ENCODE measurements at places on chromosomes 12 and 14. TPM values are rescaled to one million over a fixed set of nuclear protein-coding genes. Genes with fewer than 3 reads are reported as not detected.
A peak's percentile ranks its signal among the peaks of the same experiment; 100 is the strongest.

GRCh38 chr14:80464531-80465149 lies 253.3 kb upstream of the DIO2 start:
- DNase-seq = no peak

GRCh38 chr12:9948606-9949296 lies 16.6 kb upstream of the CLEC2A start:
- no peak for DNase-seq

DNA sequence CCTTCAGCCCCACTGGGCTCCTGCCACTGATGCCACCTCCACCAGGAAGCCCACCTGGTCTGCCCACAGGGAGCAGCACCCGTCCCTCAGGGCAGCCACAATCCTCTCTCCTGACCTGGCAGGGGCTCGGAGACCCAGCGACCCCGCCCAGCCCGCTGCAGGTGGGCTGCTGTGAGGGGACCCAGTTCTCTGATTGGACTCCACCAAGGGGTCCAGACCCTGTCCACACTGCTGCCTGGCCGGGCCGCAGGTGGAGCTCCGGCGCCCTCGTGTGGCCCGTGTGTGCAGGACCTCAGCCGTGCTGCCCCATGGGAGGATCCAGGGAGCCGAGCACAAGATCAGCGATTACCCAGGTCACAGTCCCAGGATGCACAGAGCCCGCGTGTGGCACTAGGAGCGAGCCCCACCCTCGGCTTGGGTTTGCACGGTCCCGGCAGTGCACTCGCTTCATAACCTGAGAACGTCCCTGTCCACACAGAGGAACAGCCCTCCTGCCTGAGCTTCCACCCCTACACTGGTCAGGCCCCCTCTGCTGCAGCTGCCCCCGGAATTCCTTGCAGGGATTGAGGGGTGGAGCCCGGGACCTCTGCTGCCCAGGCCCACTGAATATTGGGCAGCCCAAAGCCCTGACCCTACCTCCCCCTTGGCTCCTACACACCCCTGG lies 35.4 kb upstream of the TMEM179 start:
- no peak for DNase-seq

DNA sequence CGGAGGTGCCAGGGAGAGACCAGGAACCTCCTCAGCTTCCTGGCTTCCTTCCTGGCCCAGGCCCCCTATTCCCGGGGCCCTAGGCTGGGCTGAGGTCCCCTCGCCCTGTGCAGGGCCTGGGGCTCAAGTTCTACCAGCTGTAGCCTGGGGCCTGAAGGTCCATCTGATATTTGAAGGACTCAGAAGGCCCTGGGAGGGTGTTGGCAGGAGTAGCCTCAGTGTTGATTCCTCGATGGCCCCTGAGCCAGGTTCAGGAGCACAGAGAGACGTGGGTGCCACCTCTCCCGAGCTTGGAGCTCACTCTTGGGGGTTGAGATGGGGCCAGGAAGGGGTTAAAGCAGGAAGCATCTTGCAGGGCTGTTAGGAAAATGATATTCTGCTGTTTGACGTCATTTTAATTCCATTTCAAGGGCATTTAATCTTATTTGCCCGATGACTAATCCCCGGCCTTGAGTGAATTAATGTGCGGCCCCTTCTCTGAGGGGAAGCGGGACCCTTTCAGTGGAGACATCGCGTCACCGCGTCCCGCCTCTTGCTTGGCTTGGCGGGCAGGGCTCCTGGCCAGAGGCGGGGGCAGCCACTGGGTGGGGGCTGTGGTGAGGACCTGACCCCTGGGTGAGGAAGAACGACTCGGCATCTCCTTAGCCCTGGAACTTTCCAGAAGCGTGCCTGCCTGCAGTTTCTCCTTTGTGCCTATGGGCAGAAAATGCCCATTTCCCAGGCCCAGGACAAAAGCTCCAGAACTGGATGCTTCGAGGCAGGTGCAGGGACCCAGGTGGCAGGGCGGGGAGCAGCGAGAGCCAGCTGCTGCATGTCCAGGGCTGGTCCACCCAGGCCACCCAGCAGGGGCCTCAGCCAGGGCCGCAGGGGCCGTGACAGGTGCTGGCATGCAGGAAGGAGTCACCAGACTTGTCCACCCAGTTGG lies 158.3 kb downstream of the KIF26A start:
- no peak for DNase-seq

GRCh38 chr12:94525951-94526350 lies 66.3 kb upstream of the CEP83 start:
- no peak for DNase-seq

- no peak for DNase-seq
Measured at GRCh38 chr14:70641548-70642302, at the start of gene TTC9. TSS of gene TTC9 (plus strand) at chr14:70641916. CDS start at chr14:70642130, 214 bp downstream.

GRCh38 chr12:20490213-20490612 lies 121.9 kb downstream of the PDE3A start:
- DNase-seq = no peak

- no peak for DNase-seq
Measured at GRCh38 chr14:96158735-96159134, 45.9 kb upstream of the BDKRB2 start.

GRCh38 chr12:14948672-14949071 lies 10.3 kb upstream of the ERP27 start:
- peak; percentile 90 for DNase-seq

- DNase-seq = no peak
Measured at GRCh38 chr14:83297361-83297760, 1763.7 kb upstream of the SEL1L start.

GRCh38 chr14:70955543-70956480 lies 48.6 kb downstream of the PCNX1 start:
- DNase-seq = no peak

DNA sequence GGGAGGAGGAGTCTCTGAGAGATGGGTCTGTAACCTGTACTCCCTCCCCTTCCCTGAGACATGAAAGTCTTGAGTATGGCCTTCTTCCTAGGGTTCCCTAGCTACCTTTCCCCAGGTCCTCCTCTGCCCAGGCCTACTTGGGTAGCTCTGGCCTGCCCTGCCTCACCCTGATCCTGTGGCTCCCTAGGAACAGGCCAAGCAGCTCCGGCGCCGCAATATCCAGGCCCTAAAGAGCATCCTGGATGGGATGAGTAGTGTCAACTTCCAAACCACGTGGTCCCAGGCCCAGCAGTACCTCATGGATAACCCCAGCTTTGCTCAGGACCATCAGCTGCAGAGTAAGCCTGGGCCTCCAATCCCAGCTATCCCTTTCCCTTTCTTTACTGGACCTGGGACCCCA lies 12.3 kb downstream of the PRPF40B start:
- no peak for DNase-seq

- peak; percentile 99 for DNase-seq
Measured at GRCh38 chr12:6336079-6336888, 5.6 kb downstream of the TNFRSF1A start.

- DNase-seq = no peak
Measured at GRCh38 chr14:52895000-52895399, 55.9 kb downstream of the FERMT2 start.

- DNase-seq = no peak
Measured at GRCh38 chr12:79850610-79851299, 84.1 kb downstream of the PPP1R12A start.

GRCh38 chr12:81539279-81539678 lies 219.9 kb downstream of the PPFIA2 start:
- no peak for DNase-seq

GRCh38 chr12:15620741-15621539 lies 168.2 kb downstream of the EPS8 start:
- no peak for DNase-seq

GRCh38 chr12:23236811-23237210 lies 611.8 kb downstream of the ETNK1 start:
- no peak for DNase-seq

- DNase-seq = no peak
Measured at GRCh38 chr12:26077915-26078702, 46.7 kb downstream of the BHLHE41 start.

GRCh38 chr14:89165189-89166181 lies 251.5 kb downstream of the FOXN3 start:
- no peak for DNase-seq

DNA sequence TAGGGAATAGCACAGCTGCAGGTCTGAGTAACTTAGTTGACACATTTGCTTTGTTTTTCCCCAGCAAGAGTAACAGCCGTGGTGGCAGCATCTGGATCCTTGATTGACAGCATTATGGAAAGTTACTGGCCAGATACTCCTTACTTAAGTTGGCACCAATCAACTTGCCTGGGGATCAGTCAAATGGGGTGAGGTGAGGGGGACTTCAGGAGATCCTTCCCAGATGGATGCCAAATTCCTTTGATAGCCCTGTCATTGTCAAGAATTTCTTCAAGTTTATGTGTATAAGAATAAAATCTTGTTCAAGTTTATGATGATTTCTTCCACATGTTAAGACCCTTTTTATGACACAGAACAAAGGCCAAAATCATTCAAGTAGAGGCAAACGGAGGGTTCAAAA lies 618.4 kb downstream of the SLC6A15 start:
- DNase-seq = no peak

DNA sequence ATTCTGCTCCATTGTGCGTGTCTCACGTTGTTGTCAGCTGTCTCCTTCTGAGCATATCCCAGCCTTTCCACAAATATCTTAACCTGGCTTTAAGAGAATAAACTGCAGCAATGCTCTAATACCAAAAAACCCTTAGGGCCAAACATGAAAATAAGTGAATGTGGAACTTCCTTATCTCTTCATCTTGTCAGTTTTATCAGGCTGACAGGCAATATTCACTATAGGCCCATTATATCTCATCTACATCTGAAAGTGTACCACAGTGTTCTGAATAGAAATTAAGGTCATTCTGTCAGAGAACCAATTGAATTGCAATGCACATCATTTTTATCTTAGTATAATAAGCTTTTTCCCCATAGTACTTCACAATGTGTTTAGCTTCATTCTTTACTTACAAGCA lies 933.1 kb upstream of the FBXO33 start:
- DNase-seq = no peak

DNA sequence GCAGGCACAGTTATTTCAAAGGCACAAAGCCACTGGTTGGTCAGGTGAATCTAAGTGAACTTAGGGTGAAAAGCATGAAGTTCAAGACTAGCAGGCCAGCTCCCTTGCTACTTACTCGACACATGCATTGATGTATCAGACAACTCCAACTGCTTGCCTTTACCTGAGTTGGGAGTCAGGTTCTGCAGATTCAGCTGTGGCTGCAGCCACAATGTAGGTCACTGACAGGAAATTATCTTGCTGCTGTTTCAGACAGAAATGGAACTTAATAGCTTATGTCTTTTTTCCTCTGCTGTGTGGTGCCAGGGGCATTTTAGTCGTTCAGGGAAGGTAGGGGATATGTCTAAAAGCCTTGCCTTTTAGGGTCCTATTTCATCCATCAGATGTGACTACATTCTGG lies 125.6 kb upstream of the RPH3A start:
- no peak for DNase-seq

- DNase-seq = peak; percentile 4
Measured at GRCh38 chr14:85010186-85010585, 519.8 kb upstream of the FLRT2 start.

GRCh38 chr14:106778986-106779385 lies 1252.6 kb downstream of the TMEM121 start:
- no peak for DNase-seq

- DNase-seq = no peak
Measured at GRCh38 chr14:104357689-104358527, 219.5 kb downstream of the KIF26A start.

DNA sequence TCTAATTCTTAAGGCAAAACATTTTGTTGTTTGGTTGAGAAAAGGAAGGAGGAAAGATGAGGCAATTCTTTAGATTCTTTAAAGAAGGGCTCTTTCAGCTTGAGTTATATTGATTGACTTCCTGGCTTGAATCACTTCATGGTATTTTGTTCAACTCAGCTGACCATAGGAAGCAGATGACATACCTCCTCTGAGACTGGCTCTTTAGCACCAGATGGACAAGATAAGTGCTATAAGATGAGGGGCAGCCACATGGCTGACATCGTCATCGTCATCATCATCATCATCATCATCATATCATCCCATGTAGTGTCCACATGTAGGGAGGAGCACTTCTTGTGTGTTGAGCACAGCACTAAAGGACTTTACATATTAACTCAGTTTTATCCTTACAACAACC lies 81.3 kb downstream of the SSPN start:
- no peak for DNase-seq

The PRH1 gene
- total RNA-seq = 6.2 TPM

The CACNA1C gene
- total RNA-seq = 1.3 TPM

The ACSM4 gene
- total RNA-seq = not detected

The TPH2 gene
- total RNA-seq = not detected

The STYK1 gene
- 1.1 TPM for total RNA-seq

The HRK gene
- 3.5 TPM for total RNA-seq

The TAS2R19 gene
- total RNA-seq = not detected

The ACVRL1 gene
- total RNA-seq = 4.7 TPM

The DDIT3 gene
- total RNA-seq = 107 TPM

The TSHR gene
- total RNA-seq = not detected

The EID3 gene
- 1.5 TPM for total RNA-seq

The LBHD2 gene
- total RNA-seq = not detected

The MGP gene
- total RNA-seq = 4.0 TPM

The CDCA3 gene
- 8.3 TPM for total RNA-seq

The SCFD1 gene
- 41.7 TPM for total RNA-seq

Data from kidney epithelial cell (primary cell).